Retinal pigment epithelial cell (primary cell): ENCODE measurements at places on chromosomes 7 and 10.

- DNase-seq, result no peak
Measured at GRCh38 chr7:111586711-111587409, 24.6 kb upstream of the IMMP2L start.

DNA sequence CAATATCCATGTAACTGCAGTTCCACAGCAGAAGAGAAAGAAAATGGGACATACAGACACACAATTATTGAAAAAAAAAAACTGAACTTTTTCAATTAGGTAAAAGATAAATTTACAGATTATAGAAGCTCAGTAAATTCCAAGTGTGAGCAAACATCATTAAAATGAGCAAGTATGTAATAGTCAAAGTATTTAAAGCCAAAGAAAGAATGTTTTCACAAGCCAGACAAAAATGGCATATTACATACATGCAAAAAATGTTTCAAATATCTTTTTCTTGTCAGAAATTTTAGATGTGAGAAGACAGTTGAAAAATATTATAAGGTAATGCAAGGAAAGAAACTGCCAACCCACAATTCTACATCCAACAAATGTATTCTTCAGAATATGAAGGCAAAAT is 150.2 kb upstream of the AKR1E2 start:
- DNase-seq, result no peak

DNA sequence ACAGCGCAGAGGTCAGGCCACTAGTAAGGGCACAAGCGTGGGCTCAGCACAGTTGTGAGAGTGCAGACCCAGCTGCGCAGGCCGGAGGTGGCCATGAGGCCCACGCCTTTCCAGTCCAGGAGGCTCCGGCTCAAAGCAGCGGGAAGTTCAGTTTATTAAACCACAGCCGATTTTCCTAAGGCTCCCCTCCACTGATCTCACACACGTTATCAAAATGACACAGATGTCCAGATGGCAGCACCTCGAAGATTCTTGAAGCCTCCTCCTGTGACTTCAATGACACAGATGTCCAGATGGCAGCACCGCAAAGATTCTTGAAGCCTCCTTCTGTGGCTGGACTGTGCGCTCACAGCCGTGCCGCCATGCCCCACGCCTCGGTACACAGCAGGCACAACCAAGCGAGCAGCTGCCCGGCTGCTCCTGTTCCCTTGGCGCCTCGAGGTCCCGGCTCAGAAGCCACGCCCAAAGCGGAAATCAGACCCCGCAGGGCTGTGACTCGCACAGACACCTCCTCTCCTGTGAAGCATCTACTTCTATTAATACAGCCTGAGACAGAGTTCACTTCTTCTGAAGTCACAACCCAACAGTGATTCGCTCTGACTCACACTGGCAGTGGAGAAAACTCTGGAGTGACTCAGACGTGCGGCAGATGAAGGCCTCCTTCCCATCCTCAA is 122.7 kb downstream of the MAD1L1 start:
- no peak for DNase-seq

- DNase-seq, result no peak
Measured at GRCh38 chr7:42699380-42700178, 212.3 kb downstream of the C7orf25 start.

DNA sequence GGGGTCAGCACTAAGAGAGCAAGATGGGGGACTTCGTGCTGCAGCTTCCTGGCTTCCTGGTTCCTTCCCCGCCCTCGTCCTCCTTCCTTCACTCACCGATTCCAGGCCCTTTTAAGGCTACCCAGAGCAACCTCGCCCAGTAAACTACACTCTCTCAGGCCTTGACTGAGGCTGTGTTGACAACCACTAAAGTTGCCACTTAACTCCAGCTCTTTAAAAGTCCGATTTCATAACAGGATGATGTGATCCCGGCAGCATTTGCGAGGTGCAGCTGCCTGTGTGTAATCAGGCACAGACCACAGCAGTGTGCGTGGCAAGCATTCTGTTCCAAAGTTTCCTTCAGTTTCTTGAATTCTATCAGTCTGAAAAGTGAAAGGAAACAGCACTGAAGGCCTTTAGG is 110.6 kb downstream of the RAB11FIP2 start:
- DNase-seq, result no peak

GRCh38 chr10:89853781-89854191 is 152.4 kb downstream of the KIF20B start:
- no peak for DNase-seq

DNA sequence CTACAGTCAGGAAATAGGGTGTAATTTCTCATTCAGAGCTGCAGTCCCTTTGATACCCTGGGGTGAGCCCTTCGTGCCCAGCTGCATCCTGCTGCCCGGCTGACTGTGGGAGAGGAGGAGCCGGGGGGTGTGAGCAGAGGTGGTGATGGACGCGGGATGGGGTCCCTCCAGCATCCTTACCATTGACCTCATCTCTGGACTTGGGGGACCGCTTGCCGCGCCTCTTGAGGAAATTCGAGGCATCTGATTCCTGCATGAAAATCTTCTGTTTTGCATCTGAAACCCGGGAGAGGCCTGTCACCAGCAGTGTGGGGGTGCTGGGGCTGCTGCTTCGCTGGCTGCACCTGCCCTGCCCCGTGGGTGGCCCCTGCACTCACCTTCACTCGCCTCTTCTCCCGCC is 816 bp downstream of the UCMA start:
- DNase-seq, result no peak

GRCh38 chr10:78327778-78328591 is 294.3 kb downstream of the RPS24 start:
- no peak for DNase-seq

DNA sequence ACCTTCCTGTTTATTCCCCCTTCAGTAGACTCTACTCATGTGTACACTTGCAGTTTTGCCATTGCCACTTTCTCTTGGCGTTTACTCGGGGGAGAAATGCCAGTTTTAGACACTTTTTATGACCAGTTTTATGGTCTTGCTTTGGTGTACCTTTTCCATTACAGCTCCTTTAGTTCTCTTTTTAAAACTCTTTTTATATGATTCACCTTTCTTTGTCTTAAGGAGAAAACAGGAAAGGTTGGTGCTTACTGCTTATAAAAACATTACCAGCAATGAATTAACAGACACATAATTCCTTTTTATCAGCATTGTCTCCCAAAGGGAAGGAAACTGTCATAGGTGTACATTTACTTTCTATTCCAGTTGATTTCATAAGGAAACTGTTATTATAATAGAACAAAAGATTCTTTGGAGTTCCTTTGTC is 11.9 kb downstream of the TSPAN13 start:
- no peak for DNase-seq

GRCh38 chr10:46268076-46268881 is 18.5 kb upstream of the ANTXRL start:
- DNase-seq, result no peak

GRCh38 chr10:77799352-77799751 is 127.2 kb downstream of the DLG5 start:
- DNase-seq, result no peak

DNA sequence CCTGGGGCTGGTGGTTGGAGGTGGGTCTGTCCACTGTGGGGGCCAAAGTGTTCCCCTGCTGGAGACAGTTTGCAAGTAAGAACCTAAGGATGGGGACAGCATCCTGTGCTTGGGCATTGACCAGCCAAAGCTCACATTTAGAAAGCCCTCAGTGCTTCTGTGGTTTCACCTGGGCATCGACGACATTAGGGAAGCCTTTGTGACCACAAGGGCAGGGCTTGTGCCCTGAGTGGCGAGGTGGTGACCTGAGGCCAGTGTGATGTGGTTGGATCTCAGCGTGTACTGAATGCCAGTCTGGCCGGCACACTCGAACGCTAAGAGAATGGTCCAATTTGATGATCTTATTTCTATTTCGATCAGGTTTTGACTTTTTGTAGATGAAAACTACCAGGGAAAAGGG is 32.1 kb upstream of the SH2B2 start:
- DNase-seq, result no peak

- DNase-seq, result no peak
Measured at GRCh38 chr10:95031656-95032055, 37.6 kb downstream of the CYP2C8 start.

- DNase-seq, result no peak
Measured at GRCh38 chr7:133931053-133931452, 196.1 kb upstream of the LRGUK start.
